ENCODE measurements at places on chromosomes 5 and 9. TPM values are rescaled to one million over a fixed set of nuclear protein-coding genes. Genes with fewer than 3 reads are reported as not detected.
A peak's percentile ranks its signal among the peaks of the same experiment; 100 is the strongest.

LECT2 gene
- not detected for total RNA-seq

GRCh38 chr5:78636682-78637081 lies 11.9 kb downstream of the LHFPL2 start:
- no peak overlapping the region for H3K4me3 ChIP-seq
- H3K27me3 ChIP-seq: no peaks in the 10 kb centered on the region
- peaks cover 37% of the 10 kb centered on the region for H3K4me1 ChIP-seq

OR1J4 gene
- not detected for total RNA-seq

DNA sequence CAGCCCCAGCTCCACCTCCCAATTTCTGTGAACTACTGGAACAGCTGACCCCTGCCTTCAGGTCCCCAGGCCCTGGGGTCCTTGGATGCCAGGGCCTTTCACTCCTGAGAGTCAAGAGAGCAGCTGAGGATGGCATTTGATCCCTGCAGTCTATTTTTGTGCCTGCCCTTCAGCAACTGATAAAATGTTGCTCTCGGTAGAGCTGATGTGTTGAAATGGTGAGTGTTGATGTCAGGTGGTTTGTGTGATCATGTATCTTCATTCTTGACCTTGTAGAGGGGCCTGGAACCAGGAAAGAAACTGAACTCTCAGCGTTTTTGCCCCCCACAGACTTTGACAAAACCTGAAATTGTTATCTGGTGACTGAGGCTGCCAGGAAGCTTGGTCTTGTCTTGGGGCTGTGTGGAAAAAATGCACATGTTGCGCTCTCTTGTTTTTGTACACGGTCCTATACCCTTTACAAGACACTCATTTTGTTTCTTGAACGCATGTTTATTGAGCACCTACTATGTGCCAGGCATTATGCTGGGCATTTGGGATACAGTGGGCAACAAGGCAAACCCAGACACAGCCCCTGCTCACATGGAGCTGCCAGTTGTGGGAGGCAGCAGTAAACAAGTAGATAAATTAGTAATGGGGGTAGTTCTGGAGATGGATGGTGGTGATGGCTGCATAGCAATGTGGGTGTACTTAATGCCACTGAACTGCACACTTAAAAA lies 78.3 kb downstream of the PPARGC1B start:
- H3K4me3 ChIP-seq: no peak overlapping the region
- H3K27me3 ChIP-seq: no peaks in the 10 kb centered on the region
- no peak overlapping the region for H3K27ac ChIP-seq
- peaks cover 11% of the 10 kb centered on the region for H3K4me1 ChIP-seq
- no peak for DNase-seq

DNA sequence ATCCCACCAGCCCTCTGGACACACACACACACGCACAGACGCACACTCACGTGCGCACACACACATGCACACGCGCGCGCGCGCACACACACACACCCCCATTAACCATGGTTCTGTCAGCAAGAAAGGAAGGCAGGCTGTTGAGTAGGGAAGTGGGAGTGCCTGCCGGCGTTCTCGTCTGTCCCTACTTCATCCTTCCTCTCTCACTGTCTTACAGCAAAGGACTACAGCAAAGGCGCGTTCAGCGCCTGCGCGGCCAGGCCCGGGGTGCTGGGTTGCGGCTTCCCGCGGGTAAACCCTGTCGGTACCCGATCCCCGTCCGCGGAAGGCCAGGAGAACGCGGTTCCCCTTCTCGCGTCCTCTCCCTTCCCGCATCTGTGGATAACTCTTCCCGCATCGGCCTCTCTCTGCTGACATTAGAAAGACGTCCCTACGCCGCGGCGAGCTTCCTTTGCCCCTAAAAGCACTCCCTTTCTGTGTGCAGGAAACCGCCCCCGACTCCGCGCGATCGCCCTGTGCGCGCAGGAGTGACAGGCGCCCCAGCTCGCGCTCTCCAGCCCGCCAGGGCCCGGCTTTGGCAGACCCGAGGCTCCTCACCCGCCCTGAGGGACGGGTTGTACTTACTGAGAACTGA lies 219.2 kb downstream of the AGTPBP1 start:
- DNase-seq: no peak
- H3K4me1 ChIP-seq: peaks cover 12% of the 10 kb centered on the region
- H3K36me3 ChIP-seq: no peaks in the 10 kb centered on the region
- no peak overlapping the region for H3K27ac ChIP-seq
- peak overlapping the region; percentile 55 for H3K4me3 ChIP-seq

- peak overlapping the region; percentile 68 for H3K27ac ChIP-seq
- no peaks in the 10 kb centered on the region for H3K27me3 ChIP-seq
- peak overlapping the region; percentile 56 for H3K4me3 ChIP-seq
- no peaks in the 10 kb centered on the region for H3K36me3 ChIP-seq
- DNase-seq: peak; percentile 64
Measured at GRCh38 chr5:134436523-134437339, 25.1 kb upstream of the CDKN2AIPNL start.

OR13D1 gene
- not detected for total RNA-seq

N4BP3 gene
- total RNA-seq: 17.4 TPM

PRKAA1 gene
- 61.9 TPM for total RNA-seq

- no peaks in the 10 kb centered on the region for H3K4me1 ChIP-seq
- no peak for DNase-seq
- no peak overlapping the region for H3K27ac ChIP-seq
- no peaks in the 10 kb centered on the region for H3K27me3 ChIP-seq
- H3K4me3 ChIP-seq: no peak overlapping the region
Measured at GRCh38 chr9:108668938-108669335, 186.8 kb downstream of the ACTL7B start.

DNA sequence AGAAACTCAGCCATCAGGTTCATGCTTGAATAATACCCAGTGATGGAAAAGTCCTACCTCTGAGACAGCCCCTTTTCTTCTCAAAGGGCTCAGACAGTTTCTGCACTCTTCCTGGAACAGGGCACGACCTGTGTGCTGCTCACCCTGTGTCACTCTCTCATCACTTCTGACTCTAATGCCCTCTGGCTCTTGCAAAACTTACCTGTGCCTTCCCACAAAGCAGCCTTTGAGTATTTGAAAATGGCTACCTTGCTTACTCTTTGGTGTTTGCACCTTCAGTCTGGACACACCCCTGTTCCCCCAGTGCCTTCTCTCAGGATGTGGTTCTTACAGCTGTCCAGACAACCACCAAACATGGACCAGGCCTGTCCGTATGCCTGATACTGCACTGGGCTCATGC lies 171.4 kb downstream of the GRIA1 start:
- H3K27me3 ChIP-seq: no peaks in the 10 kb centered on the region
- DNase-seq: no peak
- no peaks in the 10 kb centered on the region for H3K36me3 ChIP-seq
- H3K4me1 ChIP-seq: no peaks in the 10 kb centered on the region
- no peak overlapping the region for H3K27ac ChIP-seq

- H3K27me3 ChIP-seq: peaks cover 5% of the 10 kb centered on the region
- no peaks in the 10 kb centered on the region for H3K36me3 ChIP-seq
- no peak overlapping the region for H3K27ac ChIP-seq
- no peak overlapping the region for H3K4me3 ChIP-seq
- no peaks in the 10 kb centered on the region for H3K4me1 ChIP-seq
Measured at GRCh38 chr9:2494562-2494961, 127.0 kb upstream of the VLDLR start.

- H3K4me3 ChIP-seq: no peak overlapping the region
- DNase-seq: no peak
- peaks cover 18% of the 10 kb centered on the region for H3K27me3 ChIP-seq
- H3K27ac ChIP-seq: no peak overlapping the region
- no peaks in the 10 kb centered on the region for H3K4me1 ChIP-seq
Measured at GRCh38 chr9:89941875-89942274, 337.1 kb downstream of the GADD45G start.

GRCh38 chr5:128877476-128877875 lies 87.8 kb upstream of the SLC27A6 start:
- no peaks in the 10 kb centered on the region for H3K36me3 ChIP-seq
- H3K27ac ChIP-seq: no peak overlapping the region
- DNase-seq: no peak
